ENCODE measurements at places on chromosomes 6 and 20. TPM values are rescaled to one million over a fixed set of nuclear protein-coding genes. Genes with fewer than 3 reads are reported as not detected.

Gene WFDC9
- not detected for total RNA-seq

Gene FGD2
- 12.8 TPM for total RNA-seq

Gene MKKS
- total RNA-seq: 18.1 TPM

Gene NRSN1
- total RNA-seq: 0.90 TPM

Gene OR2J3
- not detected for total RNA-seq

Gene SLC25A27
- 41.5 TPM for total RNA-seq

Gene PRR18
- total RNA-seq: not detected

Gene MRPL2
- 9.3 TPM for total RNA-seq

Gene ISM1
- 1.8 TPM for total RNA-seq

Gene BLTP3A
- total RNA-seq: 10.5 TPM

Gene GJE1
- not detected for total RNA-seq

Gene SERPINB6
- total RNA-seq: 58.8 TPM

Gene FOXF2
- total RNA-seq: 6.6 TPM

Gene ENPP3
- 2.4 TPM for total RNA-seq

Gene NTSR1
- total RNA-seq: 0.05 TPM

Gene NKAIN2
- 1.7 TPM for total RNA-seq

Gene CST5
- total RNA-seq: not detected

Measured in urinary bladder (tissue), 4 donors.